ENCODE measurements at places on chromosomes 2 and 18.

- no peak for DNase-seq
Observed at GRCh38 chr2:203470371-203470770, 64.7 kb downstream of the RAPH1 start.

DNA sequence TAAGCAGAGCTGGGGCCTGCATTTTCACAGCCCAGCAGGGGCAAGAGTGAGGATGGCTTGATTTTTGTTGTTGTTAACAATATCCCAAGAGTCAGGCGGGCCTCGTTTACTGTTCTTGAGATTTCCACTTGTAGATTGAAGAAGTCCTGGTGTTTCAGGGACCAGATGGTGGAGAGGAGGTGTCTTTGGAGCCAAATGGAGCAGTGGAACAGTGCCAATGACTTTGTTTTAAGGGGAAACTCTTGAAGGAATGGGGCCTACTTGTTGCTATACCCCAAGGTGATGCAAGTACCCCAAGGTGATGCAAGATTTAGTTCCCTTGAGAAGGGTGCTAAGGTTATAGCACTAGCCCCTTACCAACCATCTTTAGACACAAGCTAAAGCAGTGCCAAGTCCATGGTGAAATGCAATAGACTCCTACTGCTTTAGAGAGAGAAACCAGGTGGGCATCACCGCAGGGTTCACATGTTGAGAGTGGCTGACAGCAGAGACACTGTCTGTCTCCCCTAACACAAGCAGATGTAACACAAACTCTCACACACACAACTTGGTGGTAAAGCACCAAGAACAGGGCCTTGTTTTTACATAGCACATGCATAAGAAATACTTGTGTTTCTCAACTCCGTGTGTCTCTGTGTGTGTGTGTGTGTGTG lies 44.0 kb downstream of the HK2 start:
- DNase-seq: no peak

GRCh38 chr2:210859314-210859713 lies 302.9 kb downstream of the CPS1 start:
- no peak for DNase-seq

GRCh38 chr2:222797261-222797660 lies 63.6 kb upstream of the ACSL3 start:
- peak; percentile 22 for DNase-seq

DNA sequence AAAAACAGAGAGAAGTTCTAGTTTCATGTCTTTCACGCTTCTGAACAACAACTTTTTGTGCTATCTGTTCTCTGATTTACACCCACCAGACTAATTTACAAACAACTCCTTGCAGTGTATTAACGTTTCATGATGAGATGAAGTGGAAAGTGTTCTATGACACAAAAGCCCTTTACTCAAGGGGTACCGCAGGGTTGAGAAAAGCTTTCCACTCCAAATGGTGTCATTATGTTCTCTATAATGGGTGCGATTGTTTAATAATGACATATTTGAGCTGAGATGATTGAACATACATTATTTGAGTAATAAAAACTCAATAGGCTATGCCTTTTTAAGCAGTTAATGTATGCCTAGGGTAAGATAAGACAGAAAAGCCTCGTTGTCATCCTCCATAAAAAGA lies 76.3 kb downstream of the ACTR3 start:
- no peak for DNase-seq

GRCh38 chr2:98376996-98377395 lies 30.7 kb downstream of the CNGA3 start:
- DNase-seq: no peak

GRCh38 chr18:36179562-36180355 lies 7.5 kb upstream of the MOCOS start:
- DNase-seq: peak; percentile 20

GRCh38 chr18:26689226-26689879 lies 141.0 kb upstream of the KCTD1 start:
- DNase-seq: peak; percentile 35

DNA sequence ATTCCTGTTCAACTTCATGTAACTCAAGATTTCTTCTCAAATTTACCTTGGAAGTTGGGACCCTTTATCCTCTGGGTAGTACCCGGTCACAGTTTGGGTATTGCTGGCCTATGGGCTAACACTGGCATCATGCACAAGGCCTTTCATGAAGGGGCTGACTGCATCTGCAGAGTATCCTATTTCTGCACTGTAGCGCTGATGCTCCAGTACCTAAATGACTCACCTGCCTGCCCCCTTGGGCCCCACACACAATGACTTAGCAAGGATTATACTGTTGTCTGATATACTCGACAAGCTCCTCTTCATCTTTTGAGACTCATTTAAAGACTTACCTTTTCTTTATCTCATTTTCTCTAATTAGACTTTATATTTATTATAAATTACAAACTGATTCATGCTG lies 39.9 kb downstream of the DNAH6 start:
- no peak for DNase-seq

DNA sequence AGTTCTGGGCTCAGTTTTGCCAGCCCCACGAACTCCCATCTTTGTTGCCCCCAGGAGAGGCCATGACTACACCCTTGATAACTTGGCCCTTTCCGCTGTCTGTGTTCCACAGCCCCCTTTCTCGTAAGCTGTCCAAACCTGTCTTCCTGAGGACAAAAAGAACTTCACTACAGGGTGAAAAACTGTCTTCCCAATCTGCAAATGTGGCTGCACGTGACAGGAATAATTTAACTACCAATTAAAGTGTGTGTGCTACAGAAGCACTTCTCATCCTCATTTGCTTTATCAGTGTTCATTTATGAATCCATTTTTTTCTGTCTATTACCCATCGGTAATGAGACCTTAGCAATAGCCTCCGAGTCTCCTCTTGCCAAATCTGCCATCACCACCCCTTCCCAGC lies 9.1 kb upstream of the ALPK2 start:
- no peak for DNase-seq

- no peak for DNase-seq
Observed at GRCh38 chr2:169462896-169463695, 16.2 kb upstream of the BBS5 start.

- DNase-seq: no peak
Observed at GRCh38 chr2:26438926-26439325, 37.2 kb downstream of the DRC1 start.

DNA sequence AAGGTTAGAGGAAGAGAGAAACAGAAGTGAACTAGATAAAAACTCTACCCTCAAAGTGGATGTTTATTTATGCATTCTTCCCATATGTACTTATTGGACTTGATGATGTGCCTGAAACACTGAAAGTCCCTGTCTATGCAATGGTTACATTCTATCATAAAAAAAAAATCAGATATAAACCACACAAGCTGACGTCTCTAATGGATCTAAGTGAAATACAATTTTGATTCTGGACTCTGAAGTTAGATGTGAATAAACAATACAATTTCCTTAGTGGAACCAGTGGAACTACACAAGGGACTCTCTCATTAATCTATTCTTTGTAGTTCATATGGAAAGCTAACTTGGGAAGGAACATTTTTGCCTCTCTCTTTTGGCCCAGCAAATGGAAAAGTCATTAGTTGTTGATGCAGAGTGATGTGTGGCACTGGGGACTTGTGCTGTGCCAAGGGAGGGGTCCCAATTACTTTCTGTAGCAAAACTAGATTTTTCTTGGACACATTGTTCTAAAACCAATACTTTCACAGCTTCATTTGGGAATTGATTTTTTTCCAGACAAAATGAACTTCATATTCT lies 376.8 kb downstream of the TRIB2 start:
- no peak for DNase-seq
